Stimulated activated CD8-positive, alpha-beta memory T cell treated with anti-CD3 and anti-CD28 coated beads, Interleukin-4, amount 100 ng/mL, for 48 hours (primary cell): ENCODE measurements at places on chromosomes 1 and 21.

DNA sequence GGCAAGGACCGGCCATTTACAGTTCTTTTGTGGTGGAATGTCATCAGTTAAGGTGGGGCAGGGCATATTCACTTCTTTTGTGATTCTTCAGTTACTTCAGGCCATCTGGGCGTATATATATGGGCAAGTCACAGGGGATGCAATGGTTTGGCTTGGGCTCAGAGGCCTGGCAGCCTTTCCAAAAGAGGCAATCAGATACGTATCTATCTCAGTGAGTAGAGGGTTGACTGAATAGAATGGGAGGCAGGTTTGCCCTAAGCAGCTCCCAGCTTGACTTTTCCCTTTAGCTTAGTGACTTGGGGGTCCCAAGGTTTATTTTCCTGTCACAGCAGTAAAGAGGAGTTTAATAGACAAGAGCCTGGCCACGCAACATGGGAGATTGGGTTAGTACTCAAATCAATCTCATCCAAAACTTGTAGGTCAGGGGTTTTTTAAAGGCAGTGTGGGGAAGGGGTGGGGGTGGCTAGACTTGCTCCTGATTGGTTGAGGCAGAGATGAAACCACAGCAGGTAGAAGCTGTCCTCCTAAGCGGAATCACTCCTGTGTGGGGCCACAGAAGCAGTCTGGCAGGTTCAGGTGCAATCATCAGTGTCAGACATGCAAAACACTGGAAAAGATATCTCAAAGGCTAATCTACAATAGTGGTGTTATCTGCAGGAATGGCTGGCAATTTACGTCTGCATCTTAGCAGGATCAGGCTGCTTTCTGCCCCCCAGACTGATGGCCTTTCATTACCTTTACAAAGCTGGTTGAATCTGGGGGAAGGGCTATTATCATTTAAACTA lies 112.9 kb downstream of the TLR5 start:
- no peak for DNase-seq

- no peak for DNase-seq
These were observed 132.9 kb downstream of the PTPRU start for GRCh38 chr1:29368936-29369932.

DNA sequence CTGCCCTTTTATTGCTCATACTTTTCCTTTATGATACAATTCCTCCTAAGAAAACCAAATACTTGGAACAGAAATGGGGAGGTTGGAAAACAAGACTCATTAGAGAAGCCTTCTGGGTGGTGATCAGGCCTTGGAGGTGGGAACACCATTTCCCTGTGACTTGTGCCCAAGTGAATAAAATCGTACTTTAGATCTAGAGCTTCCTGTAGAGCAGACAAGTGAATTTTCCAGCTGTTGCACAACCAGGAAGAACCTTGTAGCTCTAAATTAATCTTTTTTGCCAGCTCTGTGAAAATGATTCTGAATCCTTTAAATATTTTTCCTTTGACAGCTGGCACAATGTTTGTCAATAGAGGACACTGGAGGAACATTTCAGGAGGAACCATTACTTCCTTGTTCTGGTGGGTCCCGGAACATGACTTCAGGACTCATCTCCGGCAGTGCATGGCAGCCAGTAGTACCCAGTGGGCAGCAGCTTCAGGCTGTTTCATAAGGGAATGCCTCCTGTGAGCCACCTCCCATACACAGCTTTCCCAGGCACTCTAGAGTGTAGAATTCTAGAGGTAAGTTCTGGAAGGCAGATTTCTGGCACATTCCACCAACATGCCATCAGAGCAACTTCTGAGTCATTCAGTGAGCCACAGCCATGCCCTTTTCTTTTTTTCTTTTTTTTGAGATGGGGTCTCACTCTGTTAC lies 5.5 kb upstream of the SNAPIN start:
- no peak for DNase-seq

DNA sequence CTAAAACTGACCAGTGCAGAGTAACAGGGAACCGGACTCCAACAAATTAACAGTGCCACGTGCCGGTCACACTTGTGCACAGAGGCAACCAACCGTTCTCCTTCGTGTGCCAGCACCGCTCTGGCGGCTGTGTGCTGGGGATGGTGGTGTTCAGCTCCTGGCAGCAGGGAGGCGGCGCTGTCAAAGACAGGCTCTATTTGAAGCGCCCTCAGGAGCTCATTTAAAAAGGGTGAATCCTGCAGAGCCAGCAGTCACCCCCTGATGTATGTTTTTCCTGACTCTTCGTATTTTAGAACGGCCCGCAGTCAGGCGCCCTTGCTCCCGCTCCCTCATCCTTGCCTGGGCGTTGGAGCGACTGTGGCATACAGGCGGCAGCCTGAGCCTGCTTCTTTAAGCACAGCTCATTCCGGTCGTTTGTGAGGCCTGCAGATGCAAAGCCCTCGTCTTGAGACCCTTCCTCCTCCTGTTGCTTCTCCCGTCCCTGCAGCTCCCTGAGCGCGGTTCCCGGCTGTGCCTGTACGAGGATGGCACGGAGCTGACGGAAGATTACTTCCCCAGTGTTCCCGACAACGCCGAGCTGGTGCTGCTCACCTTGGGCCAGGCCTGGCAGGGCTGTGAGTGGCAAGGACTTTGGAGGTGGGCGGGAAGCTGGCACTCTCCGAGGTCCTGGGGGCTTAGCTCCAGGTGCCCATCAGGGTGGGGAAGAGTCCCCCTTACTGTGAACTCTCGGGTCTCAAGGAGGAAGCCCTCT lies 1.1 kb downstream of the DFFB start:
- DNase-seq = peak; percentile 29

DNA sequence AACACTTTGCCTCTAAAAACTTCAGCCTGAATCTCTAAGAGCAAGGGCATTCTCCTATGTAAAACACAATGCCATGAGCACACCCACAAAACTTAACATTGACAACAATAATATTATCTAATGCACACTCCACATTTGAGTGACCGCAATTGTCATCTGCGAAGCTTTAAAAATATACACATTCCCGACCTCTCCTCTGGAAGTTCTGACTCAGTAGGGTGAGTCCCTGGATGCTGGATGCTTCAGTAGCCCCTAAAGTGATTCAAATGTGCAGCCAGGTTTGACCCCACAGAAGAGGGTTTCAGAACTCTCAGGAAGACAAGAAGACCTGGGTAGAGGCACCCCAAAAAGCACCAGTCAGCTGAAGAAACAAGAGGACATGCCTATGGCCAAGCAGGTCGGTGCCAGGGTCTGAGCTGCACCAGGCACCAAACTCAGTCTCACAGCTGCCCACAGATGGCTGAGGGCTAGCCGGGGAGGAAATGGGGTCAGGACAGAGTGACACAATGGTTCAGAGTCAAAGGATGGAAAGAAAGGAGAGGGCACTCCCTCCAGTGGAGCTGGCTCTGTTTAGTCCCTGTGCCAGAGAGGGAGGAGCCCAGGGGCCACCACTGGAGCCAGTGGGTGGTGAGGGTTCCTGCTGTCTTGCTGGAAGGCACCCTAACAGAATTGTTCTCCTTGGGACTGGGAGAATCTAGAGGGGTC lies 17.4 kb downstream of the PIK3C2B start:
- no peak for DNase-seq

- no peak for DNase-seq
These were observed 11.1 kb upstream of the RASSF5 start for GRCh38 chr1:206496131-206496793.

GRCh38 chr1:154524881-154525280 lies 22.7 kb upstream of the SHE start:
- no peak for DNase-seq

DNA sequence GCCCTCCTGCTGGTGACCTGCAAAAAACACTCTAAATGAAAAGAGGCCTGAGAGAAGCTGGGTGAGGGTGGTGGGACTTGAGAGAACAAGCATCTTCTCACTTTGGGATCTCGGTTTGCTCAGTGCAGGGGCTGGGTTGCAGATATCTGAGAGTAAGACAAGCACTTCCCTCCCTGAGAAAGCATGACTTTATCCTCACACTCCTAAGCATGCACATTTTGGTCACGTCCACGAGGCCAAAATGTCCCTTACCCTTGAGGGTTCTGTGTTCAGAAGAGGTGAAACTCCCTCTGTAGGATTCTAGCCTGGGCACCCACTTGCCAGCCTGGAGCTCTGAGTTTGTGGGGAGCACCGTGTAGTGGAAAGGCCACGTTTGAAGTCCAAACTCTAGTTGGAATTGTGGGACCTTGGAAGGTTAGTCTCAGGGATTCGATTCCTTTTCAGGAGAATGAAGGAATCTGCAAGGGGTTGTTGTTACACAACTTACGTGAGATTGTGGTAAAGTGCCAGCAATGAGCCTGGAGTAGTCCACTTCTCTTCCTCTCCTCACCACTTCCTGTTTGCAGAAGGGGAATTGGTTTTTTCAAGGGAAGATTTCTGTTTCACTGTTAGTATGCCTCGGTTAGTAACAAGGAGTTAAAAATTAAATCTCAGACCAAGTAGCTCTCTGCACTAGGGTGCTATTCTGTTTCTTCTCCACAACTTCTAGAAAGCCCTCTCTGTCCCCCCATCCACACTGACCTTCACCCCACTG lies 3.0 kb downstream of the FCAMR start:
- no peak for DNase-seq

DNA sequence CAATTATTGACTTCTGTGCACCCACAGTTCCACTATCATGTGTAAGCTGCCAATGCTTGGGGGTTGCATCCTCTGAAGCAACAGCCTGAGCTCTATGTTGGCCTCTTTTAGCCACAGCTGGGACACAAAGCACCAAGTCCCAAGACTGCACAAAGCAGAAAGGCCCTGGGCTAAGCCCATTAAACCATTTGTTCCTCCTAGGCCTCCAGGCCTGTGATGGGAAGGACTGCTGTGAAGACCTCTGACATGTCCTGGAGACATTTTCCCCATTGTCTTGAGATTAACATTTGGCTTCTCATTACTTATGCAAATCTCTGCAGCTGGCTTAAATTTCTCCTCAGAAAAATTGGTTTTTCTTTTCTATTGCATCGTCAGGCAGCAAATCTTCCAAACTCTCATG lies 123.7 kb upstream of the DEPDC1 start:
- no peak for DNase-seq

- DNase-seq = no peak
These were observed 2.5 kb downstream of the SLC1A7 start for GRCh38 chr1:53139951-53140361.

DNA sequence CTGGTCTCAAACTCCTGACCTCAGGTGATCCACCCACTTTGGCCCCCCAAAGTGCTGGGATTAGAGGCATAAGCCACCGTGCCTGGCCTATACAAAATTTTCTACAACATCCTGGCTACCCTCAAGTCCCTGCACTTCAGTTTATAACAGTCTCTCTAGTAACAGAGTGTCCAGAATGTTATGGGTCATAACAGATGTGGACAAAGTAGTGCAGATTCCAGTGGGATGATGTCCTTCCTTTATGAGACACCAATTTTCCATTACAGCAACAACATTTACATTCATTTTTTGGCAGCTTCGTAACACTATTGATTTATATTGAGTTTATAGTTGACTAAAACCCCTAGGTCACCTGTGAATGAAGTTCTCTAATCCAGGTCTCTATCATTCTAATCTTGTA lies 429.4 kb upstream of the PTBP2 start:
- DNase-seq = no peak

DNA sequence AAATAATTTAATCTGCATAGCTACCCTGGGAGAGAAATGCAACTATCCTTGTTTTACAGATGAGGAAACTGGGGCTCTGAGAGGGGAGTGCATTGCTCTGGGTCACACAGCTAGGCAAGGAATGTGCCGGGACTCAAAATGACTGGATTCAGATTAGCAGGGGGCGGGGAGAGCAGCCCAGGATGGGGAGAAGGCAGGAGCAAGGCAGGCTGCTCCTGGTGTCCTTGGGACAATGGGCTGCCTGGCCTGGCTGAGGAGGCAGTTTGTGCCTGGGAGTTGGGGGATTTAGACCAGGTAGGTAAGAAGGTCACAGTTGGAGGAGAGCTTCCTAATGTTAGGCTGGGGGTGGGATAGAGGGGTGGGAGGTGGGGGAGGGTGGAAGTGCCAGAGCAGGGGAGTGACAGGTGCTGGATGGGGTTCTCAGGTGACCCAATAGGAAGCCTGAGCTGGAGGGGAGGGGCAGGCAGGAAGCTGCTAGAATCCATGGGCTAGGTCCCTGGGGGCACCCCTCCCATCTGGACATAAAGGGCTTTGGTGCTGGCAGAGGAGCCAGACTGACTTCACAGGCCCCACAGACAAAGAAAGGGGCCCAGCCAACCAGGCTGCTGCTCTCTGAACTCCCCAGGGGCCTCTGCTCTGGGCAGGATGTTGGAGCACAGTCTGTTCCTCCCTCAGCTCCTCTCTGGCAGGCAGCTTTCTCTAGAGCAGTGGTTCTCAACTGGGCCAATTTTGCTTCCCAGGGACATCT lies 29.0 kb downstream of the TRIM62 start:
- DNase-seq = no peak

- peak; percentile 36 for DNase-seq
These were observed 1.2 kb upstream of the HPCAL4 start for GRCh38 chr1:39692152-39693074.

DNA sequence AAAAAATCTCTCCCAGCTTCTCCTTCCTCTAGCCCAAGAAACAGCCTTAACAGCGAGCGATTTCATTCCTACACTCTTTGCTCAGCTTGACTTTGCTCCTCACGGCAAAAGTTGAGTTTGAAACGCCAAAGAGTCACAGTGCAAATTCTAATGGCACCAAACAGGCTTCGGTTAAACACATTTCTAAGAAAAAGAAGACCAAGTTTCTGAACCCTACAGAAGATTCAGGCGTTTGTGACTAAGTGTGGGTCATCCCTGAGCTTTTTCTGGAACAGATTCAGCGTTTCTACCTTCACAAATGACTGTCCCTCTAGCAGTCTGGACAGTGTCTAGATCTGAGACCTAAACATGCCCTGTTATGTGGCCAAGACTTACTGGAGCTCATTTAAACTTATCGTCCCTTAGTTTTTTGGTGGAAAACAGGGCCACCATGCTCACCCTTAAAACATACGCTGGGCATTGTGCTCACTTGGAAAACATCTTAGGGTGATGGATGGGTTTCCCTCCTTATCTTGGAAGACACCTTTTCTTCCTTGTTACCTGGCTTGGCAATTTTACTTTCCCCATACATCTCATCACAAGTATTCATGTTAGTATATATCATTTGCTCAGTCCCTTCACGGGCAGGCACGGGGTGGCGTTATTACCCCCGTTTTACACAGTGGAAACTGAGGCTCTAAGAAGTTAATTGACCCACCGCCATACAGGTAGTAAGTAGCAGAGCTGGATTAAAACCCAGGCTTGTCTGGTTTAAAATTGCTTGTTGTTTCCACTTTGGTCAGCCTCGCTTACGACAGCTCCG lies 1.0 kb downstream of the C1orf198 start:
- DNase-seq = no peak

GRCh38 chr21:14454016-14455009 lies 71.4 kb upstream of the HSPA13 start:
- DNase-seq = no peak
